ENCODE measurements at places on chromosomes 3 and 15.

GRCh38 chr3:52253314-52254304, 8.1 kb downstream of the PPM1M start:
- no peak for DNase-seq

- no peak for DNase-seq
Measured at GRCh38 chr3:117408811-117409210, 699.2 kb downstream of the TUSC7 start.

DNA sequence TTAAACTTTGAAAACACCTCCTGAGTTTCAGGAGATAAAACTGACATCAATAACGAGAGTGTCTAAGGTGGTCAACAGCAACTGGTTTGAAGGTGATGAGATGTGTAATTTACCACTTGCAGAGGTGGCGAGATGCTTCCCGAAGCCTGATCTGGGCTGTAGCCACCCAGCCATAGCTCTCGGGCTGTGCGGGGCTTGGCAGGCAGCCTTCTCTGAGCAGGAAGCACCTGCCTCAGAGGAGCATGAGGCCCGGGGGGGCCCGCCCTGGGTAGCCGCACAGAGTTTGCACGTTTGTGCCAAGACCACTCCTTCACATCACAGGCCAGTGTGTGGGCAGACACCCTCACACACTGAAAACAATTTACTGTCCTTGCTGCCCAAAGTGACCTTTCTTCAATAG, 220.3 kb downstream of the CACNA2D3 start:
- DNase-seq, result no peak

DNA sequence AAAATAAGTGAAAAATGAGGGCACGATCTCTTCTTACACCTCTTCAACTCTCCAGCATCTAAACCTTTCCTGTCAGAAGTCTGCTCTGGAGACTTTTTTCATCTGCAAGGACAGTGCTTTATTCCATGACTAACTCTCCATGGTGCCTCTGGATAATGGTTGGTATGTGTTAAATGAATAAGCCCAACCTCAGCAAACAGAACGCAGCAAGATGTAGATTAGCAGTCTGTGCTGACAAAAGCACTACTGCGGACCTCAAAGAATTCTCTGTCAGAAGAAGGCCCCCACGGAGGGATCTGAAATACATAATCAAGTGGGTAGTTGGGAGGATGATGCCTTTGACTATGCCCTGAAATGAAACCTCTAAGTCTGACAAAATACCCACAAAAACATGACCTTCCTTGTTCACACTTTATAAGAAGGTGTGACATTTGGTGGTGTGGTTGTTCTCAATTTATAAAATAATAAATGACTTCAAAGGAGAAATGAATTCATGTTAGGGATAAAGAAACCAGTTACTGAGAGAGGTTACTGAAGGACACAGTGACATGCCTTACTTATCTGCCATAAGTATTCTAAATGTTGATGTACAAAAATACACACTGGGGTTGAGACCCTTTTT, 43.2 kb upstream of the ADCY5 start:
- no peak for DNase-seq

DNA sequence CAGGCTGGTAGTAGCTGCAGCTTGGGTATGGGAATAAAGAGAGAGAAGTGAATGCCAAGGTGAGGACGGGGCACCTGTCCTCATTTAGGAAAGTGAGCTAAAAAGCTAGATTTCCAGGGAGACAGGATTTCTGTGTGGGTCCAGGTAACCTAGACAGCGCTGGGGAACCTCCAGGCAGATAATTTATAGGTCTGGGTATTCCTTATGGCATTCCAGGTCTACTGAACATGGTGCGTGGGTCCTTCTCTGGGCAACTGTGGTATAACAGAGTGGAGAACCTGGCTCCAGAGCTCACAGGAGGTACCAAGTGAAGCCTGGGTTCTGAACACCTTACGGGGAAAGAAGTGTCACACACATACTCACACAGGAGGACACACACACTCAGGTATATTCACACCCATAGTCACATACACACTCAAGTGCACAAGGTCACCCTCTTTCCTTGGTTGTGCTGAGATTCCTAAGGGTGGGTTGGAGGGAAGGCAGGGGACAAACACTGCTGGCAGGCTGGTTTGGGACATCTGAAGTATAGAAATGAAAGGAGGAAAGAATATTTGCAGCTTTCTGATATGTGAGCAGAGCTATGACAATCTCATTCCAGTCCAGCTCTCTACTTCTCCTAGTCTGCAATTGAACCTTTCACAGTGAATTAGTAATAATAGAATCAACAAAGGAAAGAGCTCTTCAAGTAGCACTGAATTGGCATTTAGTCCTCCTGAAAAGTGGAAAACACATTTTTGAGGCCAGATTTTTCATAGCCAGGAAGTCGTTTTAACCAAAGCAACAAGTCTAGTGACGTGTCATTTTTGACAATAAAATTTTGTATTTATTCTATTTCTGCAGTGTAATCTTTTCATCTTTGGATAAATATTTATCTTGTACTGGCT, 37.4 kb upstream of the ITGA11 start:
- DNase-seq, result no peak

DNA sequence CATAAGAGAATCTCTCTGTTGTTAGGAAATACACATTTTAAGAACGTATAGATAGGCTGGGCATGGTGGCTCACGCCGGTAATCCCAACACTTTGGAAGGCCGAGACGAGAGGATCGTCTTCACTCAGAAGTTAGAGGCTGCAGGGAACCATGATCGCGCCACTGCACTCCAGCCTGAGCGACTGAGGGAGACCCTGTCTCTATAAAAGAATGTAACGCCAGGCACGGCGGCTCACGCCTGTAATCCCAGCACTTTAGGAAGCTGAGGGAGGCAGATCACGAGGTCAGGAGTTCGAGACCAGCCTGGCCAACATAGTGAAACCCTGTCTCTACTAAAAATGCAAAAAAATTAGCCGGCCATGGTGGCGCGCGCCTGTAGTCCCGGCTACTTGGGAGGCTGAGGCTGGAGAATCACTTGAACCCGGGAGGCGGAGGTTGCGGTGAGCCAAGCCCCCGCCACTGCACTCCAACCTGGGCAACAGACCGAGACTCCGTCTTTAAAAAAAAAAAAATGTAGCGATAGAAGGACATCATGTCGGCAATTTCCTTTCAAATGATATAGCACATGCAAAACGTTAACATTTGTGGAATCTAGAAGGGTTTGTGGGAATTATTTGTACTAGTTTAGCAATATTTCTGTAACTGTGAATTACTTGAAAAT, 730 bp upstream of the RPL14 start:
- no peak for DNase-seq

DNA sequence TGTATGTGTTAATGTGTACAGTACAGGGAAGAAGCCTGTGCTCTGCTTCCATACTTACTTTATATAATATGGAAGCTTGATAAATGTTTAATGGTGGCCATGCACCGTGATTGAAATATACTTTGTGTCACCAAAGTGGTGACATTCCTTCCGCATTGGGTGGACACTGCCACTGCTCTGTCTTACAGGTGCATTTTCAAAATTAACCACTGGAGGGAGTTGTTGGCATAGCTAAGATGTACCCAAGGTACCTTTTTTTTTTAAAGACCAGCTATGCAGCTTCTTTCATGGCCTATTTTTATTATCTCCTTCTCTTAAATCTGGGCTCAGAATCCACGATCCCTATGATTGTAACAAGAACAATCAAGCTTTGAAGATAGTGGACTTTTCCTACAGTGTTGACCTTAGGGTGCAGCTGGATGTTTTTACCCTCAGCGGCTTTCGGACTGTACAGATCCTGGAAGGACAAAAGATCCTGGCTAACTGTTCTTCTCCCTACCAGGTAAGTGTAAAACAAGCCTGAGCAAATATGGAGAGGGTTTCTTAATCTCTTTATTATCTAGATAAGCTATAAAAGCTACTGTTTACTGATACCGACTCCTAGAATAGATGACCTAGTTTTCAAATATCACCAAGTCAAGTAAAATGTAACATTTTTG, 21.6 kb upstream of the PAK6 start:
- peak; percentile 59 for DNase-seq

Data from H7 (cell line).